AG09309 (cell line): ENCODE measurements at places on chromosomes 2 and 18.

DNA sequence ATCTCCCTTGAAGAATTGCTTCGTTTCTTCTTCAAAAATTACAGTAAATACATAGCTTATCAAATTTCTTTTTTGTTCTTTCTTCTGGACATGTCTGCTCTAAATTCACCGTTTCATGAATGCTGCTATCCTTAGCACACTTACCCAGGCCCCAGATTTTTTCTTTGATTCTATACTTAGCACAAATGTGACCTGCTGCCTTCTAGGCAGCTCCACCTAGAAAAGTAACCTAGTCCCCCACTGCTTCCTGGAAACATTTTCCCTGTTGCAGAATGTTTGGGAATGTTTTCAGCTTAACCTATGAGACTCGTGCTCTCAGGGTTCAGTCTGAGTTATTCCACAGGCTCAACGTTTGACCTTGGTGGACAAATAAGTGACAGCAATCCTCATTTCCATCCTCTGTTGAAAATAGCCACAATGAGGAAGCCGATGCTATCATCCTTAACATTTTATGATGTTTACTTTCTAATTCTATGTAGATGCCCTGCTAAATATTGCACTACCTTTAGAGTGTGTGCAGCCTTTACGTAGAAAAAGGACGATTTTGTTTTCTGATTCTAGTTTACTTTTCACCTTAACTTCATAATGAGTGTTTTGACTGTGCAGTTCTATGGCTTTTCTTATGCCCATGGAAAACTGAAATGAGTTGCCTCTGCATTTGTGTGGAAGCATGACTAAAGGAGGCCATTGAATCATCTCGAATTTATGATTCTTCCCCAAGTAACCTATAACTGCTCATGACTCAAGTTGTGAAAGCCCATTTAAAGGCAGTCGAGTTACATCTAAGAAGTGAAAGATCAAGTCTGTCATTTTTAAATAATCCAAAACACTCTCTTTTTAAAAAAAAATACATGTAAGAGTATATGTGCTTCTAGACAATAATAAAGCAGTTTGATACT, 47.7 kb downstream of the TMEM182 start:
- DNase-seq: no peak

- DNase-seq: no peak
Measured at GRCh38 chr2:31150120-31150670, 12.0 kb upstream of the GALNT14 start.

DNA sequence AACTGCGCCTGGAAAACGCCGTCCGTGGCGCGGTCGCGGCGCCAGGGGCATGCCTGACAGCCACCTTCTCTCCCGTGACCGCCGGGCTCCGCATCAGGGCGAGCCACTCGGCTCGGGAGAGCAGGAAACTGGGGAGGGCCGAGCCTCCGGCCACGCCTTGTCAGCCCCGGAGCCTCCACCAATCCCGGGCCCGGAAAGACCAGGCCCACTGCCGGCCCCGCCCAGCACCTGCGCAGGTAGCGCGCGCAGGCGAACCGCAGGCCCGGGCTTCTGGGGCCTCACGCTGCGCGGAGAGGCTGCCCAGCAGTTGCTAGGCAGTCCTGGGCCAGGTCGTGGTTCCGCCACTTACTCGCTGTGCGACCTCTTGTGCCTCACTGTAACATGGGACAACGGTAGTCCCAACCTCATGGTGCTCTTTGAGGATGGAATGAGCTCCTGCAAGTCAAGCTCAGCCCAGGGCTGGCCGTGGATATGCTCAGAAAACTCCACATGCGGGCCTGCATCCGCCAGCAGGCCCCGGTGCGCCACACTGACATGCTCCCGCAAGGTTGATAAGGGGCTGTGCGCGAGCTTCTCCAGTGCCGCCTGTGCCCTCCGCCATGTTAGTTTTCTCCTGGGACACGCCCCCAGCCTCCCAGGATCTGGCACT, 97.1 kb downstream of the INHBB start:
- no peak for DNase-seq

GRCh38 chr18:3392467-3392855, 57.5 kb upstream of the TGIF1 start:
- DNase-seq: no peak

DNA sequence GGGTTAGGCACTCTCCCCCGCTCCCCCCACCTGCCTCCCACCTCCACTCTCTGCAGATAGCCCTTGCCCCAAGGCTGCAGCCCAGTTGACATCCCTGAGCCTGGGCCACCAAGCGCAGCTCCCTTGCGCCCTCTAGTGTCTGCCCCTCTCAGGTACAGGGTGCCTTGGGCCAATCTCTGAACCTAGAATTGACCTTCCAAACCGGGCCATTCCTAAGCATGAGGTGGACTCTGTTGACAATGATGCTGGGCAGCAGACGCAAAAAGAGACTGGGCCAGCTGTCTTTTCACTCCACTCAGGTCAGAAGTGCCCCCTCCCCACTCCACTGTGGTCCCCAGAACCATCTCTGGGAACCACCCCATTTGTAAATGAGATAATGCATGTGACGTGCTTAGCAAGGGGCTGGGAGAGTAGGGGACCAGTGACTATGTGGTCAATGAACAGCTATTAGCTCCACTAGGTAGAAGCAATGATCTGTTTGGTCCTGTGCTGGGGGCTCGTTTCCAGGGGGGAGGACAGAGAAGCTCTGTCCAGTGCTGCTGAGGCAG, 43.3 kb upstream of the PLB1 start:
- DNase-seq: no peak

- DNase-seq: no peak
Measured at GRCh38 chr18:48925491-48925780, 25.3 kb downstream of the SMAD7 start.

DNA sequence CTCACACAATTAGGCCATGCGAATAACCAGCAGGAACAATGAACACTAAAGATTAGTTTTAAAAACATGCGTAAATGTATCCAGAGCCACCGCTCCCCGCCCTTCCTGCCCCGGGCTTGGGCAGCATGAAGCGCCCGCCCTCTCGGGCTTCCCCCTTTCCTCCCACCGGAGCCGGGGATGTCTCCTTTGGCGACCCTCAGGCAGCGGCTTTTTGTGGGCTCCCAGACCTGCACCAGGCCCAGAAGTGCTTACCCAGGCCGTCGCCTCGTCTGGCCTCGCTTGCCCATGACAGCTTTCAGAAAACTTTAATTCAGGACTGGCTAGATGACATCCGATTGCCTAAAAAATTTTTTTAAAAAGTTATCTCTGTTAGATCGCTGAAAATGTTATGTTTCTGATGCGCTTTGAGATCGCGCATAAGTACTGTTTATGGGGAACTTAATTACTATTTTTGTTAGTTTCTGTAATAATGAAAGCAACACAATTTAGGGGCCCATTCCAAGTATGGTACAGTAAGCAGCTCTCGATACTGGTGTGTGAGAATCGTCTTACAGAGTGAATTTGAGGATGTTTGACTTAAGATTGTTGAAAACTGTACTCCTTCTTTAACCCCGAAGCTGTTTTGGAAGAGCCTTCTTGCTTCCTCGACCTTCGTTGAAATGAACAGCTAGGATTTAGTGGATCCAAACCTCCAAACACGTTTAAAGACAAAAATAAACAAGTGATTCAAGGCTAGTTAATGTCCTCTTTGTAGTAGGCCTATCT, 1.1 kb downstream of the MAP3K20 start:
- no peak for DNase-seq

- no peak for DNase-seq
Measured at GRCh38 chr2:56047136-56047535, 123.6 kb upstream of the EFEMP1 start.

DNA sequence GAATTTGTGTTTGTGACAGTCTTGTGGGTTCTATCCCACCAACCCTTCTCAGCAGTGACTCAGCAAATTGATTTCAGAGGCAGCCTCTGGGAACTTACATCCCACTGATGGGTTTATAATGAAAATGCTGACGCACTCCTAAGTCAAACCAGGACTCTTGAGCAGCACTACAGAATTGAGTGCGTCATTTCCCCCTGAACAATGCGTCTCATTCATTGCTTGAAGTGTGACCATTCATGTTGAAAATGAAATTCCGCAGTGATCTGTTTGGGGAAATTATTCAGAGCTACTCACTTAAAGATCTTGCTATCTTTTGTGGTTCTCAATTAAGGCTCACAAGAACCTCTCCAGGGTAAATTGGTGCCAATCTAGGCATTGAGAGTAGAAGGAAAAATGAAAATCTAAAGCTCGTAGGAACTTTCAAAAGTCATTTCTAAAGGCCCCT, 417.7 kb upstream of the SLC14A2 start:
- DNase-seq: peak; percentile 71

DNA sequence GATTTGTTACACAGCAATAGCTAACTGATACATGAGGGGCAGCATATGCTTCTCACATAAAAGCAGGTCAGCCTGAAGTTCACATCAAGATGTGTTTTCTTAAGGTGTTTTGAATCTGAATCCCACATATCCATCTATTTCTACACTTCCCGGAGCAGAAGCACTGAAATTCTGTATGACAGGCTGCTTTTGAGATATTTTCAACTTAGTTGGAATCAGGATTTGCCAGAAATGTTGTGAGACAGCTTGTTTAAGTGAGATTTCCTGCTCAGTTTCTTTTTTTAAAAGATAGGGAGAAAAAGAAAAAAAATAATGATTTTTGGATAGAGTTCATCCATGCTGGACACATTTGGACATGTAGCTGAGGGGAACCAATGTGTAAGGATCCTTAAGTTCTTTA, 501.5 kb upstream of the CELF4 start:
- no peak for DNase-seq

- DNase-seq: peak; percentile 53
Measured at GRCh38 chr2:232891621-232892071, 21.6 kb downstream of the SNORC start.

- DNase-seq: no peak
Measured at GRCh38 chr2:6749962-6750361, 115.7 kb downstream of the CMPK2 start.

DNA sequence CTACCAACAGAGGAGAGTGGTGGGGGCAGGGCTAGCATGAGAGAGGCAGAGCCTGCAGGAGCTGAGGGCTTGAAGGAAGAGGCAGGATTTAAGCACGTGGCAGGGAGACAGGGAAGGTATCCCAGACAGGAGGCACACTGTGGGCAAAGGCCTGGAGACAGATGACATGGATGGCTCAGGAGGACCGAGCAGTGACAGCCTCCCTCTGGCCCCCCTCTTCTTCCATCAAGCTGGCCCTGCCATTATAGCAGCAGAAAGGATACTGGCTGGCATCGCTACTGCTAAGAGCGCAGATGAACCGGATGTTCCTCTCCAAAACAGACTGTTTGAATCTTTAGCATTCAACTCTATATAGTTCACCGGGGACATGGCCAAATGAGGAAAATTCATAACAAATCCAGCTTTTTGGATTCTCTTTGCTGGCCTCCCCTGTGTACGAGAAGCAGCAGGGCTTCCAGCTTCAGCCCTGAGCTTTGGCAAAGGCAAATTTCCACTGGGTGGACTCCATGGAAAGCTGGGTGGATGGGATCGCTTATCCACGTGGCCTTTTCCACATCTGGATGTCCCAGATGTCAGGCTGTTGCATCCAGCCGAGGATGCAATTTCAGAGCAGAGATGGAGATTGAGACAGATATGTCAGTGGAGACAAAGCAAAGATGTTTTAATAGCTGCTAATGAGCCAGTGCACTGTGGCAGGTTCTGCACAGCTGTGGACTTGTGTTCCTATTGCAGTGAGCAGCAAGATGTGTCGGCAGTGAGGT, 36.2 kb downstream of the CAPN13 start:
- no peak for DNase-seq

GRCh38 chr2:236176417-236176816, 8.2 kb upstream of the GBX2 start:
- no peak for DNase-seq

DNA sequence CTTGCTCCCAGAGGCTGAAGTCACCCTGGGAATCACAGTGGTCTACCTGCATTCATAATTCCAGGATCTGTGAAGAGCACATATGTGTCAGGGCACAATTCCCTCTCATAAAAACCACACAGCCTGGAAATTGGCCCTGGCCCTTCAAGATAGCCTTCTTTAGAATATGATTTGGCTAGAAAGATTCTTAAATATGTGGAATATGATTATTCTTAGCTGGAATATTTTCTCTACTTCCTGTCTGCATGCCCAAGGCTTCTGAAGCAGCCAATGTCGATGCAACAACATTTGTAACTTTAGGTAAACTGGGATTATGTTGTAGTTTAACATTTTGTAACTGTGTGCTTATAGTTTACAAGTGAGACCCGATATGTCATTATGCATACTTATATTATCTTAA, 24.2 kb downstream of the ICOS start:
- no peak for DNase-seq

GRCh38 chr2:19474128-19474527, 115.7 kb upstream of the OSR1 start:
- peak; percentile 65 for DNase-seq

- no peak for DNase-seq
Measured at GRCh38 chr2:59322005-59322404, 1080.9 kb upstream of the FANCL start.

GRCh38 chr2:233087713-233088112, 27.6 kb downstream of the INPP5D start:
- DNase-seq: no peak

DNA sequence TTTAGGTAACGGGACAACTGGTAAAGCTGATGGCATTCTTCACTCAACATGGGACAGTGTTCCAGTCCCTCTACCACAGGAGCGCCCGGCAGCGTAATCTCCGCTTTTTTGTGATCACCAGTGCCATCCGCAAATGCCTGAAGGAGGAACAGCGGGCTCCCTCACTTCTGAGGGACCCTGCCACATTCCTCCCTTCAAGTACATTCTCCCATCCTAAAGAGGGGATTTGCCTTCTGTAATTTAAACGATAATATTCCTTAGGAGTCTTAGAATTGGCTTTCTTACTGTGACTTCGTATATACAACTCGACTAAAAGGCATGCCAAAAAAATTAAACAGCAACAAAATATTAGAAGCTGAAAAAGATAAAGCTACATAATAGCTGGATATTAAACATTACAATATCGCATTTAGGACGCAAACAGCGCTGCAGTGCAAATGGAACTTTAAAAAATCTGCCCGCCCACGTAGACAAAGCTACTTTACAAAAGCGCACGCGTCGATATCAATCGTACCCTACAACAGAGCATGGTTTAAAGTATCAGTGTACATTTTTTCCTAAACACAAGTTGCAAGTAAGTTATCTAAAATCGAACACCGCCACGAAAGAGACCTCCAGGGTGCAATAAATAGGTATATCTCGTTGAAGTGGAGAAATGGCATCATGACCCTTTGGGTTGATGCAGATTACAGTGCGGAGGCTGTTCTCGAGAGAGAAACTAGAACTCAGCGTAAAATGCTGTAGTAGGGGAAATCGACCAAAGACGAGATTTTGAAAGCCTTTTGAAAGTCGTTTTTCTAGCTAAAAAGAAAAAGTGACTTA, 2.3 kb upstream of the VSNL1 start:
- no peak for DNase-seq
